ENCODE measurements at places on chromosomes 12 and 14.

GRCh38 chr12:24838531-24838950, 110.4 kb downstream of the BCAT1 start:
- DNase-seq, result no peak

DNA sequence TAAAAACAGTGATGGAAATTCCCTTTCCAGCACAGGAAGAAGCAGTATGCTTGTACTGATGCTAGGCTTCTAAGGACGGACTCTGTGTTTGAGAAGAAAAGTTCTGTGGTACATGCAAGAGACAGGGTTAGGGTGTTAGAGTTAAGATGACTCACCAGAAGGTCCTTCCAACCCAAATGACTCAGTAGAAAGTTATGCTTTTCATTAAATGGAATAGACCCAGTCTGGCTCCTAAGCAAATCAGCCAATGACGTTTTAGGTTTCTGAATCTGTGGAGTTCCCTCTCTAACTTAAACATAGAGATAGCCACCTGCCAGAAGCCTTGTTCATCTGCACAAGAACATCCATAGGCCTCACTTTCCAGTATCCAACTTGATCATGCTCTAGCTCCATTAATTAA, 5.7 kb downstream of the PTHLH start:
- peak; percentile 95 for DNase-seq

- DNase-seq, result no peak
These were observed 4.3 kb downstream of the TMEM106C start for GRCh38 chr12:47967461-47968321.

DNA sequence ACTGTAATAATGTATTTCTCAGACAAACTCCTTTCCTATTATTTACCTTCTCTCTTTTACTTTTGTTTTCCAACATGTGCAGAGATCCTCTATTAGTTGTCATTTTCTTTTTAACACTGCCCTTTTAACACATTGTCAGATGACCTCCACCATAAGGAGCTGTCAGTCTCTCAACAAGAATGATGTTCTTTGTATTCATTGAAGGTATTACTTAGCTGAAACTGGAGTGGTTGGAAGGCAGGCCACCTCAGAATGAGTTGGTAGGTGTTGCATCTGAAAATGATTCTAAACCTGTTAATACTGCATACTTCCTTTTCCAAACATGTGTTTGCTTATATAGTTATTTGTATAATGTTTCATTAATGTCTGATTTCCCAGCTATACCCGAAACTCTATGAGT, 16.9 kb downstream of the TMEM117 start:
- DNase-seq, result no peak
